ENCODE measurements at places on chromosomes 16 and 17. TPM values are rescaled to one million over a fixed set of nuclear protein-coding genes. Genes with fewer than 3 reads are reported as not detected.

The TEKT3 gene
- total RNA-seq, result 0.51 TPM

The KRT28 gene
- total RNA-seq, result not detected

GRCh38 chr17:44374306-44375195 lies 10.9 kb upstream of the FAM171A2 start:
- DNase-seq, result no peak

DNA sequence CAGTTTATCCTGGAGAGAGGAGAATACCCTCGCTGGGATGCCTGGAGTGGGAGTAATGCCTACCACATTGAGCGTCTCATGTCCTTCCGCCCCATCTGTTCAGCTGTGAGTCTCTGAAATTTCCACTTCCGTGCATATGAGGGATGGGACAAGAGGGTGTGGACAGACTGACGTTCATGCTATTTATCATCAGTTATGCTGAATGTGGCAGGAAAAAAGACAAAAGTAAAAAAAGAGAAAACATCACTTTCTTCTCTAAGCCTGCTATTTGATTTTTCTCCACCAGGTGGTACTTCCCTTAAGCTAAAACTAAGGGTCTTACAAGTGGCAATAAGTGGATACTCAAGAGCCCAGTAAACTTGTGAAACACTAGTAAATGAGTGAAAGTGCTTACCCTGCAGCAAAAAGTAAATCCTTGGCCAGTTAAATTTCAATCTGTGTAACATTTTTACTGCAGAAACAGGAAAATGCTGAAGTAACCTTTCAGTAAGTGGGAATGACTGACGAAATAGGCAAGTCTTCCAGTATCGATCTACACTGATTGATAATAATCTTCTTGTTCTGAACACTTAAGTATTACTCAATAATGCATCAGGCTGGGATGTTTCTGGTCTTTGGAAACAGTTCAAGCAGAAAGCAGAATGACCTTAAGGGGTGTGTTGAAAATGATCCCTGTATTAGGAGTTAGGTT lies 5.6 kb downstream of the CRYBA1 start:
- DNase-seq, result no peak

DNA sequence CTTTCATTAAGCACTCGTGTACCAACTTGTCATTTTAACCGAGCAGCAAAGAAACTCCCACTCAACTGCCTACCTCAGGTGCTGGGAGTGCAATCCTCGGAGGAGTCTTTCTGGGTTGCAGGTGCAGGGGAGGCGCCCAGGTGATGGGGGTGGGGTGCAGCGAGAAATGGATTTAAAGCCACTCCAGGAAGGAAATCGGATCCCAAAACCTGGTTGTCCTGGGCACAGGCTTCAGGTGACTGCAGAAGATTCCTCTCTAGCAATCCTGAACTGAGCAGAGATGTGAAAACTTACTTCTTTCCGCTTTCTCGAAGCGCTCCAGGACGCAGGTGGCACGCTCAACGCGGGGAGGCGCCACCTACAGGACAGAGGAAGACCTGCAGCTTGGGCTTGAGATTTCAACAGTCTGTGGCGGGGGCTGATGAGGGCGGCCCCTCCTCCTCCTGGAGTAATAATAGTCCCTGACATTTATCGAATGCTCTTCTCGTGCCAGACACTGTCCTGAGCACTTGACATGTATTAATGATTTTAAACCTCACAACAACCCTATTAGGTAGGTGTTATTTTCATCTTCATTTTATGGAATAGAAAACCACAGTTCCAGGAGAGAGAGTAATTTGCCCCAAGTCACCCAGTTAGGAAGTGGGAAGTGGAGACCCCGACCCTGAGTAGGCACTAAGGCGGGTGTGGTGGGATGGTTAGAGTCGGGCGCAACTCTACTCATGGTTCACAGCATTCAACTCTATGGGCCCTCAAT lies 27.2 kb upstream of the SKAP1 start:
- DNase-seq, result peak; percentile 30

- no peak for DNase-seq
These were observed 999 bp upstream of the FLYWCH2 start for GRCh38 chr16:2881783-2882649.
